ENCODE measurements at places on chromosomes 5 and 9.

DNA sequence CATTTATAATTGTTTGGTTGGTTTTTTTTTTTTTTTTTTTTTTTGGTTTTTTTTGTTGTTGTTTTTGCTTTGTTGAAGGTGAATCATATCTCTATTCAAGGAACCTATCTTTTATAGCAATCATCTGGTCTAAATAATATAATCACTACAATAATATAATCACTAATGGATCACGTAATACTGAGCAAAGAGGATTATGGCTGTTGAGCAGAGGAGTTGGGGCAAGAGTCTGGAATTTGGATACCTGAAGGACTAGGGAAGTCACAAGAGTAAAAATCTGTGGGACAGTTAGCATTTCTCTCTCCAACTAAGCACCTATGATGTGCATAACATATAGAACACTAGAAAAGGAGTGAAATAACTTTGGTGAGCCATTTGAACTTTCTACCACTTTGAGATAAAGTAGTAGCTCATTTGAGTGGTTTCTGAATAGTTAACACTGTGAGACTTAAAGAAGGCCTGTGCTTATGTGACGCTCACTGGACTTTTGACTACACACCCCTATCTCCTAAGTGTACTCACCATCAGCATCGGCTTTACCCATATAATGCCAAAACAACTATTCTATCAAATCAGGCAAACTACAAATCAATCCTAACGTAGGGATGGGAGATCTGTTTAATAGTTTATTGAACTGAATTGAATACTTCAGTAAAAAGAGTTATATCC is 564.9 kb upstream of the TUSC1 start:
- DNase-seq: no peak

- DNase-seq: no peak
These were observed 348.3 kb upstream of the CDH6 start for GRCh38 chr5:30845194-30845593.

DNA sequence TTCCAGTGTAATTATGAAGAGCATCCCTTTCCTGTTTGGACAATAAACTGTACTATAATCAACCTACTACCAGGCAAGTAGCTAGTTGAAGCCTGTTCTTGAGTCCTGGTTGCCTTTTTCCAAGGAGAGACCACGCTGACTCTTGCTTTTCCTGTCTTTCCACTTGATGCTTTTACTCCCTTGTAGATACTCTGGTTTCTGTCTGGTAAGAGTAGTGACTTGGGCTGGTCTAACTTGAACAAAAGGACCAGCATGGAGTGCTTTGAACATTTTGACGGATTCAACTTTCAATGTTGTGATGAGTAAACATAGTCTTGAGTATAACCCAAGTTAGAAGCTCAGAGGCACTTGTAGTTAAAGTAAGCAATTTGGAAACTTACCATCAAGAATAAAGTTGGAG is 464.3 kb downstream of the GADD45G start:
- no peak for DNase-seq

DNA sequence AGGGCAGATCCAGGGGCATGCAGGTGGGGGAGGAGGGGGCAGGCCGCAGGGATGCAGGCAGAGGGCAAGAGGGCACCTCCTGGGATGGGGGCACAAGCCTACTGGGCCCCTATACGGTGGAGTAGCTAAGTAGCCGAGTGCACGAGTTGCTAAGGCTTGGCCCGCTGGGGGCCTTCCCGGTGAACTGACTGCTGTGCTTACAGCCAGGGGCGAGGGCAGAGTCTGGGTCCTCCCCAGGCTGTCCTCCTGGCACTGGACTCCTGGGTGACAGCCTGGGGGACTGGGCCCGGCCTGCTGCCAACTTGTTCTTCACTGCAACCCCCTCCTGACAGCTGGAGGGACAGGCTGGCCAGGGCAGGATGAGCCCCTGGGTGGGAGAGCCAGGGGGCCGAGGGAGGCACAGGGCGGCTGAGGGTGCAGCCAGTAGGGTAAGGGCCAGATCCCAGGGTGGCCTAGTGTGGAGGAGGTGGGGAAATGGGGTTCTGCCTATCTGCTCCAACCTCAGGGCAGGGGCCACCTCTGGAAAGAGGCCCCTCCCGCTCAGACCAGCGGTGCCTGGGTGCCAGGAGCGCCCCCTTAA is 1.7 kb upstream of the EGFL7 start:
- no peak for DNase-seq

DNA sequence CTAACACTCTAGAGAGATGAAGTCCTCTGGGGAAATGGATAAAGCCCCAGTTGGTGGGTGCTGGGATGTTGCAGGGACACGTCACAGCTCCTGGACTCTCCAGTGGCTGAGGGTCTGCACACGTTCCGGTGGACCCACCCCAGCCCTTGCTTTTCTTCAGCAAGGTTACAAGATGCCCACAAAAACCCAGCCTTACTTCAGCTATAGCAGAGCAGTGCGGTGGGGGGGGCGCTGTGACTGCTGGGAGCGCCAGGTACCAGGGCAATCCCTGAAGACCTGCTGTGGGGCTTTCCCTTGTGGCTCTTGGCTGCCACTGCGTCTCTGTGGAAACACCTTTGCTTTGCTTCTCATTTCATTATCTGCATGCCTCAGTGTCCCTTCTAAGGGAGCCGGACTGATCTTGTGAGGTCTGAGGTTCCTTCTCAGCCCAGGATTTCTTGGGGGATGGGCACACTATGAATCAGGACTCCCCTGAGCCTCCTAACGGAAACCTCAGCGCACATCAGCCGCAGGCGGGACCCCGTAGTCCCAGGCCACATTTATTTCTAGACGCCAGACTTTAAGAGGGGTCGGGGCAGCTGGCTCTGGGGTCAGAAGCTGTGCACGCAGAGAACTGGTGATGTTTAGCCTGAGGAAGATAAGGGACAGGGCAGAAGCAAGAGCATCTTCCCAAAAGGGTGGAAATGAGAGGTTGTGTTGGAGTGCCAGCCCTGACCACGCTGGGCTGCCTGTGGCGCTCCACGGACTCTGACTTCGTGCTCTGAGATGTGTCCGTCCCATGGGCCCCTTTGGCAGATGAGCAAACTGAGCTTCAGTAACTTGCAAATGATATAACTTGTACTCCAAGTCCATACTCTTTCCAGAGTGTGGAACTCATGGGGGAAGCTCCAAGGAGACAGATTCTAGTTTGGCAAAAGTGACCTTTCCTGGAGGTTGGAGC is 106.8 kb downstream of the WNK2 start:
- no peak for DNase-seq

DNA sequence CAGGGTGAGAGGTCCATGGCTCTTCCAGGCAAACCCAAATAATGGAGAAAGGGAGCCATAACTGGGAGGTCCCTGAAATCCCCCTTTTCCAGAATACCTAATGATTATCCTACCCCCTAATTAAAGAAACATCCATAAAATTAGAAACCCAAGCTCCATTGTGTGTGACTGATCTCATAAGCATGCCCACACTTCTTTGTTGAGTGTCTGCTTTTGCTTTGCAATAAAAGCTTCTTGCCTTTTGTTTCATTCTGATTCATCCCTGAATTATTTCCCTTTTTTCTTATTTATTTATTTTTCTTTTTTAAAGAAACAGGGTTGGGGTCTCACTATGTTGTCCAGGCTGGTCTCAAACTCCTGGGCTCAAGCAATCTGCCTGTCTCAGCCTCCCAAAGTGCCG is 33.1 kb downstream of the BTF3 start:
- no peak for DNase-seq

- DNase-seq: no peak
These were observed 23.5 kb downstream of the FAM163B start for GRCh38 chr9:133585481-133586351.

GRCh38 chr5:32526810-32527209 is 58.5 kb upstream of the SUB1 start:
- no peak for DNase-seq

GRCh38 chr5:4639946-4640345 is 500.2 kb upstream of the ADAMTS16 start:
- DNase-seq: no peak

GRCh38 chr5:73314395-73315257 is 134.0 kb downstream of the FOXD1 start:
- no peak for DNase-seq

- peak; percentile 74 for DNase-seq
These were observed at the start of gene FXN for GRCh38 chr9:69035438-69036308. TSS of gene FXN (plus strand) at chr9:69035752. CDS start at chr9:69035783, 31 bp downstream.

GRCh38 chr9:10721301-10721700 is 108.5 kb upstream of the PTPRD start:
- no peak for DNase-seq

- peak; percentile 8 for DNase-seq
These were observed 54.4 kb downstream of the CCDC192 start for GRCh38 chr5:127757576-127757975.

- DNase-seq: no peak
These were observed 178.1 kb downstream of the SGCD start for GRCh38 chr5:156505101-156505500.

- DNase-seq: no peak
These were observed 31.8 kb downstream of the TSTD2 start for GRCh38 chr9:97601228-97601898.

- DNase-seq: no peak
These were observed 86.9 kb upstream of the SIMC1 start for GRCh38 chr5:176151281-176151680.

DNA sequence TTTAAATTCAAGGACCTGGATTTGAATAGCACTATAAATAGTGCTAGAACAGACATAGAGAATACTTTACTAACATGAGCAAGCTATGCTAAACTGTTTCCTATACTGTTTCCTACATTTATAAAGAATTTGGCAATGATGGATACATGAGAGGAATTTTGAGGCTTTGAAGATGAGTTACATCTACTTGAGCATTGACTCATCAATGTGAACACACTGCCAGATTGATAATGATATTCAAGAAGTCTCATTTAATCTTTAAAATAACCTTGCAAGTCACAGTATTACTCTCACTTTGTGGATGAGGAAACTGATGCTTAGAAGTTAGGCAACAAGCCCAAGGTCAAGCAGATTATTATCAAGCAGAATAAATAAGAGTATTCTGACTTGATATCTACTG is 281.9 kb downstream of the DNAH5 start:
- no peak for DNase-seq

- DNase-seq: no peak
These were observed 127.0 kb upstream of the PALM2AKAP2 start for GRCh38 chr9:109652971-109653370.

DNA sequence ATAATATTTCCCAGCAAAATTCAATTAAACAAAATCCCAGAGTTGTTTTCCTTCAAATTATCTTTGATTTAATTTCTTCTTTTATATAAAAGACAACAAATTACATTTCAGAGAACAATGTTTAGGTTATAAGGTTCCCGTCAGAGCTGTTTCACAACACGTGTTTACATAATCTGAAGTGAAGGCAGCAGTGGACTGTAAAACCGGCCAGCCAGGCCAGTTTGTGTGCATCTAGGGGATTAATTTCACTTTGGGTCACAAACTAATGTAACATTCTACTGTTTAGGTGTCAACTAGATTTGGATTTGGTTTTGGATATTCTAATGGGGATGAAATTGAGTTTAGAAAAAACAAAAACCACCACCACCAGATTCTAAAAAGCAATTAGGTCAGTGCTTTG is 86.5 kb upstream of the PLPP1 start:
- DNase-seq: no peak

- DNase-seq: no peak
These were observed 3.2 kb upstream of the NR4A3 start for GRCh38 chr9:99818500-99818899.

- no peak for DNase-seq
These were observed 32.9 kb upstream of the TRIO start for GRCh38 chr5:14110196-14110595.

GRCh38 chr9:134089972-134090371 is 22.1 kb upstream of the BRD3 start:
- no peak for DNase-seq

- no peak for DNase-seq
These were observed 8.9 kb downstream of the NELFB start for GRCh38 chr9:137264067-137264466.

DNA sequence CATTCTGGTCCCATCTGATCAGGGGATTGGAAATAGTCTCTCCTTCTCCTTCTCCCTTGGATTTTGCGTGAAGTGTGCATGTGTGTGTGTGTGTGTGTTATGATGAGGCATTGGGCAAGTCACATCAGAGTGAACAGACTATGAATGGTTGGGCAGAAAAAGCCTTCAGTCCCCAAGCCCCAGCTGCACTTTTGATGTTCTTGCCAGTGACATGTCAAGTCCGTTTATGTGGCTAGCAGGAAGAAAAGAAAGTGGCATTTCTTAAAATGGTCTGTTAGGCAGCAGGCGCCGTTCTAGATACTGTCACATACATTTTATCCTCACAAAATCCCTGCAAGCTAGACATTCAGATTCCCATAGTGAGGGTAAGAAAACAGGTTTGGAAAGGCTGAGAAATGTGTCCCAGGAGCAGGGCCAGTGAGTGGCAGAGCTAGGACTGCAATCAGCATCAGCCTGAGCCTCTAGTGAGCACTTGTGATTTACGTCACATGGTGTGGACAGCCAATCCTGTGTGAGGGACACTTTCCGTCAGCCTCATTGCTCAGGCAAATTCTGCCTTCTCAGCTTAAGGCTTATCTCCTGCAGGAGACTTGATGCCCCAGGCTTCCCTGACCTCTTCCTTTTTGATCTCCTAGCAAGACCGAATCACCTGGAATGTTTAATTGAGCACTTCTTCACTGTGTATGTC is 60.4 kb downstream of the GLRA1 start:
- DNase-seq: no peak

DNA sequence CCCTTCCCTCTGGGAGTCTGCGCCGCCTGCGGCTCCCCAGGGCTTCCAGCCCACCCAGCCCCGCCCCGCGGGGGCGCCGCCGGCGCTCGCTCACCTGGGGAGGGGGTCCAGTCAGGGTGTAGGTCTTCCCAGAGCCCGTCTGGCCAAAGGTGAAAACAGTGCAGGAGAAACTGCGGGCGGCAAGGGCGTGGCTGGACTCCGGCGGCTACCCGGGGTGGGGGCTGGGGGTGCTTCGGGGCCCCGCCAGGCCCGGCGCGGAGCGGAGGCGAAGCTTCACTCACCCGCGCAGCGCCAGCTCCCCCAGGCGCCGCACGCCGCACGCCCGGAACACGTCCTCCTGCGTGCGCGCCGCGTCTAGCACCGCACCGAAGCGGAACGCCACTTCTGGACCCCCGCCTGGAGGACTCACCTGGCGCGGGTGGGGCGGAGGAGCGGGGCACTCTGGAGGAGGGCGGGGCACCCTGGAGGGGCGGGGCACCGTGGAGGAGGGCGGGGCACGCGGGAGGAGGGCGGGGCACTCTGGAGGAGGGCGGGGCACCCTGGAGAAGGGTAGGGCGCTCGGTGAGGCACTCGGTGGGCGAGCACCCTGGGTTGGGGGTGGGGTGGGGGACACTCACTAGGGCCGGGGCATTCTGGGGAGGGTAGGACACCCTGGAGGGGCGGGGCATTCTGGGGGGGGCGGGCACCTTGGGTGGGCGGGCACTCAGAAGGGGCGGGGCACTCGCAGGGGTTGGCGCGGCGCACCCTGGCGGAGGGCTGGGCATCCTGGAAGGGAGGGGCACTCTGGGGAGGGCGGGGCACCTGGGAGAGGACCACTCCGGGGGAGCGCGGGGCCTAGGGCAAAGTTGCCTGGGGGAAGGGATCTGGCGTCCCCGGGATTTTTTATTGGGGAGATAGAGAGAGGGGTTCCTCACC is 814 bp downstream of the KIF12 start:
- no peak for DNase-seq

- no peak for DNase-seq
These were observed 53.6 kb upstream of the CDH18 start for GRCh38 chr5:20041326-20042274.
